Inflammatory macrophage (primary cell): ENCODE measurements at places on chromosomes 6 and 20.

DNA sequence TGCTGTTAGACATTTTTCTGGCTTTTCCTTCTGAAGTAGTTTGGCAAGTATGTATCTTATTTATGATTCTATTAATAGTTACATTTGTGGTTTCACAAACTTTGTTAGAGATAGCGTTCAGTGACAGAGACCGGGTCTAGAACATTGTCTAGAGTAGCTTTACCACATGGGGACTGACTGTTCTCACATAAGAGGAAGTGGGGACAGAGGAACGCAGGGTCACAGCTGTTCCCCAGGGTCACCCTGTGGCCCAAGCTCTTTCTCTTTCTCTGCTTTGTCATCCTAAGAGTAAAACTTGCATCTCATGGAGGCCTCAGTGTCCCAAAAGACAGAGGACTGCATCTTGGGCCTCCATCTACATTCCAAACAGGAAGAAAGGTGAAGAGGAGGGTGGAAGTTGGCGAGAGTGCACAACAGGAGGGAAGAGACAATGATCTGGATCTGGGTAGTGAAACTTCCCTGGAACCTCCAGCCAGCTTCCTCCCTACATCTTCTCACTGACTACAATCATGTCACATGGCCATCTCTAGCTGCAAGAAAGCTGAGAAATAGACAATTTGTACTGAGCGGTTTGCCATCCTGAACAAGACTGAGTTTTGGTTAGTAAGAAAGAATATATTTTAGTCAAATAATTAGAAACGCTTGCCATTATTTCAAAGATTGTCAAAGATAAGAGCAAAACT lies 645.8 kb upstream of the ARID1B start:
- peak; percentile 3 for DNase-seq

GRCh38 chr6:145137425-145137824 lies 597.9 kb downstream of the EPM2A start:
- no peak for DNase-seq

- no peak for DNase-seq
Measured at GRCh38 chr6:82364087-82365015, 734 bp downstream of the TPBG start.

- peak; percentile 75 for DNase-seq
Measured at GRCh38 chr6:43509984-43510826, at the start of gene LRRC73. TSS of gene LRRC73 (minus strand) at chr6:43510346. CDS start at chr6:43509785, 561 bp downstream.

GRCh38 chr6:116424001-116424400 lies 37.2 kb upstream of the CALHM6 start:
- no peak for DNase-seq

DNA sequence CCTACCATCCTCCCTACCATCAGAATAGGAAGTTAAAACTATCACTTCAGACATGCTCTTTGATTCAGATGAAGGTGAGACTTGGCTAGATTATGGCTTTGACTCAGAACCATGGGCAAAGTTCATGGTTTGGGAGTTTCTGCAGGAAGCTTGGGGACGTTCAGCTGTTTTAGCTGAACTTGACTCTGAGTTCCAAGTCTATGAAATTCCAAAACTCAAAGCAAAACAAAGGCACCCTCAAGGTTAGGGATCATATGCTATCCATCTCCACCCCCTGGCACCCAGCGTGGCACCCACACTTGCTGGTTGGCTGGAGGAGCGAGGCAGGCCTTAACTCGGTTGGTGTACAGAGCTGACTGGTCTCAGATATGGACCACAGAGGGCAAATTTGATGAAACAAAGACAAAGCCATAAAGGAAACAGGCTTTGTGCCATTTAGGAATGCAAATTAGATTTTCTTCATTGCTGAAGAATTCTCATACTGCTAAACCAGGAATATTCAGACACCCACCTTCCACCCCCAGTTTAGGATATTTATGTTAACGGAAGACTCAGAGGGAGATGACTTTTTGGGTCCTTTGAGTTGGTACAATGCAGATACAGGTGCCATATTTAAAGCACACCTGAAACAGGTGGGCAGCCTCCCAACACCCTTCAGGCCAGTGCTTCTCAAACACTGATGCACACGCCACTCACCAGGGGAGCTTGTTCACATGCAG lies 88.4 kb upstream of the SLC22A16 start:
- no peak for DNase-seq

DNA sequence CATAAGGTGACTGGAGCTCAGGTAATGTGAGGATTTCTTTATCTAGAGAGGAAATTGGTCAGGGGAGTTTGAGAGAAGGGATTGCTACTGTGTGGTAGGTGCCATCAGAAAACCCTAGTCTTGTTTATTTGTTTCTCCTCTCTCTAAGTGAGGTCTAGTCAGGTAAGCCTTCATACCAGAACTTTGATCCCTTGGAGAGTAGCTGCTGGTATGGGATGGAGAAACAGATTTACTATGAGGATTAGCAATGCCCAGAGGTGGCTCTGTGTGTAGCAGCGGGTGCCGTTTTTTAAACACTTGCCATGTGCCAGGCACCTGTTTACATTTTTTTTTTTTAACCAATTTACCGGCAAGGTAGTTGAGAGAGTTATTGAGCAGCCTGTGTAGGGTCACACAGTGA lies 19.5 kb downstream of the CMTR1 start:
- DNase-seq = no peak

GRCh38 chr20:53522026-53522425 lies 71.6 kb downstream of the ZNF217 start:
- no peak for DNase-seq

GRCh38 chr6:39961178-39961577 lies 26.9 kb upstream of the MOCS1 start:
- no peak for DNase-seq

- DNase-seq = no peak
Measured at GRCh38 chr6:148316308-148316707, 26.3 kb upstream of the SASH1 start.

GRCh38 chr6:18269253-18269652 lies 4.9 kb upstream of the DEK start:
- no peak for DNase-seq

DNA sequence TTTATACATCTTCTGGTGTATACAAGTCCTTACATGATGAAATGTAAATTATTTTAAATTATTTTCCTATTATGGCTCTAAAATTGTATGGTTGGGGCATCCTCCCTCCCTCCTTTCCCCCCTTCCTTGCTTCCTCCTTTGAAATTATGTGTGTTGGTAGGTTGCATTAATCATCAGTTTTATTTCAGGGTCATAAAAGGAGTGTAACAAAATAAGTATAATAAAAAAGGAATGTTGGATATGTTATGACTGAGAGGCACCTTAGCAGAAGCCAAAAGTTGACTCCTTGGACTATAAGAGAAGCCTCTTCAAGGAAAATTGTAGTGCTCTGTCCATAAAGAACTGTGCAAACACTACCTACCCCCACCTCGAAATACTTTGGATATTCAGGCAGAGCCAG lies 46.6 kb upstream of the PTPRK start:
- no peak for DNase-seq

DNA sequence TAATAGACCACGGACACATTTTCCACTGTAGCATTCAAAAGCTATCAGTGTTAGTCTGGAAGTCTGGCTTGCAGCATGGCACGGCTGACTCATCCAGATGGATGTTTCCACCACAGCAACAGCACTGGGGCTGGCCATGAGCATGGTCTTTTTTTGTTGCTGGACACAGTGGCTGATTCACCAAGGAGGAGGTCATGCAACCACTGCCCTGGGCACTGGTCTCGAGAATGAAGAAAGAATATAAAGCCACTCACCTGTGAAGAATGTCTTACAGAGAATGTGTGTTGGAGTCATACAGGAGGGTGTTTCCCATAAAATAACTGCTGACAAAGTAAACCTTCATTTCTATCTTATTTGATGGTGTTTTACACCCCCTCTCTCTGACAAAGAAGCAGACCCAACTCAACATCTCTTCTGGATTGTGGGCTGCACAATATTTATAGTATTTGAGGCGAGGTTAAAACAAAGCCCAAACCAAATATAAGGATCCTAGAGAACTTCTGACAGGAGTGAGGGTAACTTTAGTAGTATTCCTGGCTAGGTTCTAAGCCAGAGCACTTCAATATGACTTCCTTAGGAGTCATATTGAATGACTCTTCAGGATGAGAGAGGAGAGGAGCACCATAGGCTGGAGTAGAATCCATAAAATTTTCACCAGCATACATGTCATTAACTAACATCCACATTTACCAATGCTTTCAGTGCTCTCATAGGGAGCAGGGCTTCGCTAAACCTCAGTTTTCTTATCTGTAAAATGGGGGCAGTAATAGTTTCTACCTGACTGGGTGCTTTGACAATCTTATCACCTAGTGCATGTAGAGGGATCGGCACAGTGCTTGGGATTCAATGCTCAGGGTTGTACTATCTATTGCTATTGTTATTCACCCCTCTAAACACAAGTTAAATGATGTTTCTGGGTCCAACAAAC lies 121.4 kb downstream of the KIF13A start:
- no peak for DNase-seq

DNA sequence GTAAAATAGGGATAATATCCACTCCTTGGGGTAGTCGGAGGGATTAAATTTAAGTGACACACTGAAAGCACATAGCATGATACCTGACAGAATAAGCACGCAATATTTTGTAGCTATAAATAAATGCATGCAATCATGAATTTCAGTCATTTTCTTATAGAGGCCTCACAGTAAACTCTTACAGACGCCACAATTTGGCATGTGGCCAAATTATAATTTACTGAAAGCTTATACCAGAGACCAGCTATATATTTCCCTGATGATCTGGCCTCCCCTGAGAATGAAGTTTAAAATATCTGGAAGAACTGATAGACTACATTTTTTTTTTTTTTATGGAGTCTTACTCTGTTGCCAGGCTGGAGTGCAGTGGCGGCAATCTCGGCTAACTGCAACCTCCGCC lies 40.9 kb downstream of the QRSL1 start:
- DNase-seq = no peak

- peak; percentile 20 for DNase-seq
Measured at GRCh38 chr6:87391334-87391733, 16.4 kb upstream of the CFAP206 start.

GRCh38 chr6:141443032-141443431 lies 689.7 kb upstream of the GJE1 start:
- DNase-seq = no peak

DNA sequence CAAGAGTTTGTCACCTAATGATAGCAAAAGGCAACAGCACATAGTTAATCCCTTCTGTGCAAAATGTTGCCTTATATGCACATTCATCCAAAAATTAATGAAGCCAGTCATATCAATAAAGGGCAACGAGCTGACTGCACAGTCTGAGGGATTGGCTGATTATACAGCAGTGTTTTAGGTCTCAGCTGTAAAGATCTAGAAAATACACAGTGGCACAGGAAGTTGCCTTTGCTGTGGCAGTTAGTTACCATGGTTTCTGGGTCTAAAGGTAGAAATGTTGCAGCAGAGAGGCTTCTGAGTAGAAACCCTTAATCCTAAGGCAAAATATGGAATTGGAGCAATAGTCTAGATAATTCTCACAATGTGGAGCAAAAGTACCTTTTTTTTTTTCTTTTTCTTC lies 89.7 kb downstream of the SMPDL3A start:
- no peak for DNase-seq

DNA sequence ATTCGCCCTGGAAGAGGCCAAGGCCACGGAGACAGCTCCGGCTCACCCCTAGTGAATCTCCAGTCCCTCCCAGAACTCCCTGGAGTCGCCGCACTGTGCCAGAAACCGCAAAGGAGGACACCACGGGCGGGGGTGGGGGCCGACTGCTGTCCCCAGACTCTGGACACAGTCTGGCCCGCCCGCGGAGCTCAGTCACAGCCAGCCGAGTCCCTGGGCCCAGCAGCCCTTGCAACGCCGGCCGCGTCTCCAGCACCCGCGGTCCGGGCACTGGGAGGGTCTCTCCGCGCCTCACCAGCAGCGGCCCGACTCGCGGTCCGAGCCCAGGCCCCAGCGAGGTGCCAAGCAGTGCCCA lies 518 bp downstream of the PEX6 start:
- peak; percentile 44 for DNase-seq
